Ureter (tissue), 1 donor: ENCODE measurements at places on chromosomes 4 and X. TPM values are rescaled to one million over a fixed set of nuclear protein-coding genes. Genes with fewer than 3 reads are reported as not detected.

Gene SPARCL1
- total RNA-seq, result 400 TPM

Gene TXK
- 7.8 TPM for total RNA-seq

Gene BTC
- total RNA-seq, result 8.3 TPM

Gene CLDN22
- not detected for total RNA-seq

Gene MAGEB1
- total RNA-seq, result not detected
